ENCODE measurements at places on chromosomes 6 and 20.

- no peaks in the 10 kb centered on the region for H3K4me1 ChIP-seq
- no peak for DNase-seq
- H3K36me3 ChIP-seq = no peaks in the 10 kb centered on the region
- H3K27me3 ChIP-seq = peaks cover 10% of the 10 kb centered on the region
- no peak overlapping the region for H3K27ac ChIP-seq
- no peak overlapping the region for H3K4me3 ChIP-seq
Measured at GRCh38 chr20:13322198-13322597, 101.1 kb downstream of the ISM1 start.

GRCh38 chr6:136137008-136137692 lies 113.0 kb downstream of the MTFR2 start:
- no peak overlapping the region for H3K4me3 ChIP-seq
- H3K27ac ChIP-seq = no peak overlapping the region
- no peaks in the 10 kb centered on the region for H3K27me3 ChIP-seq
- H3K4me1 ChIP-seq = no peaks in the 10 kb centered on the region
- peak; percentile 72 for DNase-seq

GRCh38 chr20:7151676-7152470 lies 384.4 kb downstream of the BMP2 start:
- no peaks in the 10 kb centered on the region for H3K4me1 ChIP-seq
- H3K27ac ChIP-seq = no peak overlapping the region
- H3K36me3 ChIP-seq = no peaks in the 10 kb centered on the region

DNA sequence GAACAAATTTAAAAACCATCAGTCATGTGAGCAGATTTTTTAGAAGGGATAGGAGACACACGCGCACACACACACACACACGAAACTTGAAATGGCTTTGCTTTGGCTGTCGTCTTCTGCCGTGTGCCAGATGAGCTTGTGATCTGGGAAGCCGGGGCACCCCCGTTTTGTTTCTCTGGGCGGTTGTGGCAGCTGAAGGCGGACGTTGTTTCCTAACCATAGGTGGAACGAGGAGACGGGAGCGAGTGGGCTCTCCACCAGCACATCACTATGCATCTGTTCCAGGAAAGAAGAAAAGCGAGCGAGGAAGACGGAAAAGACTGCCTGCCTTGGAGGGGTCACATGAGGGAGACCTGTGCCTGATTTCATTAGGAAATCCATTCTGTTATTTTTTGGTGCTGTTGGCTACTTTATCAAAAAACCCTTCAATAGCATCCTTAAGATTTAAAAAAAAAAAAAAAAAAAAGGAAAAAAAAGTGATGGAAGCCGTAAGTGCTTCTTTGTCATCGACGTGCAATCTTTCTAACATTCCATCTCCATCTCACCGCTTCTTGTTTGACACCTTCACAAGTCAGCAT lies 142.1 kb downstream of the DTNBP1 start:
- H3K27ac ChIP-seq = no peak overlapping the region
- no peak for DNase-seq
- H3K36me3 ChIP-seq = peaks cover 66% of the 10 kb centered on the region
- no peaks in the 10 kb centered on the region for H3K4me1 ChIP-seq
- no peaks in the 10 kb centered on the region for H3K27me3 ChIP-seq
- no peak overlapping the region for H3K4me3 ChIP-seq

GRCh38 chr6:128305976-128306375 lies 214.4 kb downstream of the PTPRK start:
- H3K4me1 ChIP-seq = peaks cover 2% of the 10 kb centered on the region
- no peak overlapping the region for H3K27ac ChIP-seq
- DNase-seq = peak; percentile 45
- H3K27me3 ChIP-seq = no peaks in the 10 kb centered on the region
- no peaks in the 10 kb centered on the region for H3K36me3 ChIP-seq
- no peak overlapping the region for H3K4me3 ChIP-seq

DNA sequence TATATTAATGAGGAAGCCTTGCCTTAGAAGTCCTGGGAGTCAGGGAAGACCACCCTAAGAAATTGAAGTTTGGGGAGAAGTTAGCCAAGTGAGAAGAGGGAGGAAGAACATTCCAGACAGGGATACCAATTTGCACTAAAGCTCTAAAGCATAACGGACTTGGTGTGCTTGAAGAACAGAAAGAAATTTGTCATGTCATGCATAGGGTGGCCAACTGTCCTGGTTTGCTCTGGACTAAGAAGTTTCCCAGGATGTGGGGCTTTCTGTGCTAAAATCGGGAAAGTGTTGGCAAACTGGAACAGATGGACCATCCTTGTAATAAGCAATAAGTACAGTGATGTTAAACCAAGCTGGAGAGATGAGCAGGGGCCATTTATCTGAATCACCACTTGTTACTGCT lies 217.6 kb downstream of the ZNF217 start:
- H3K27ac ChIP-seq = no peak overlapping the region
- H3K4me1 ChIP-seq = no peaks in the 10 kb centered on the region
- no peak overlapping the region for H3K4me3 ChIP-seq
- H3K36me3 ChIP-seq = no peaks in the 10 kb centered on the region
- H3K27me3 ChIP-seq = no peaks in the 10 kb centered on the region
- DNase-seq = no peak

DNA sequence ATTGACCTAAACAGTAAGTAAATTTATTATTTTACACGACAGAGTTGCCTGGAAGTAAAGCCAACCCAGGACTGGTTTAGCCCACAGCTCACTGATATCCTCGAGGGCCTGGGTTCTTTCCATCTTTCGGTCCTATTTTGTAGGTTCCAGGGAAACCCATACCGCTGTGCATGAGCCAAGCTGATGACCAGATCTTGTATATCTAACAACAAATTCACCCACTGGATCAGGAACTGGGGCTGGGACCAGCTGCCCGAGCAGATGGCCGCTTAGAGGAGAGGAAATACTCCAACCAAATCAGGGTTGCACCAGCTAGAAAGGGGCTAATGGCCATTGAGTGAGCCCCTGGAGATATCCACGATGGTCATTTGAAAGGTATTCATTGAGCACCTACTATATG lies 139.2 kb downstream of the BACH2 start:
- no peak overlapping the region for H3K27ac ChIP-seq
- no peak overlapping the region for H3K4me3 ChIP-seq
- peaks cover 10% of the 10 kb centered on the region for H3K4me1 ChIP-seq
- DNase-seq = no peak
- H3K36me3 ChIP-seq = no peaks in the 10 kb centered on the region

GRCh38 chr6:48983377-48983776 lies 479.7 kb downstream of the MMUT start:
- H3K4me3 ChIP-seq = no peak overlapping the region
- peaks cover 1% of the 10 kb centered on the region for H3K4me1 ChIP-seq
- no peaks in the 10 kb centered on the region for H3K27me3 ChIP-seq
- no peak overlapping the region for H3K27ac ChIP-seq

- no peak overlapping the region for H3K4me3 ChIP-seq
- no peaks in the 10 kb centered on the region for H3K4me1 ChIP-seq
- no peak overlapping the region for H3K27ac ChIP-seq
- no peak for DNase-seq
- H3K27me3 ChIP-seq = no peaks in the 10 kb centered on the region
Measured at GRCh38 chr6:19349429-19349828, 487.7 kb upstream of the ID4 start.

GRCh38 chr6:166456395-166457156 lies 73.8 kb upstream of the MPC1 start:
- H3K4me1 ChIP-seq = no peaks in the 10 kb centered on the region
- H3K4me3 ChIP-seq = no peak overlapping the region
- no peak overlapping the region for H3K27ac ChIP-seq
- peaks cover 29% of the 10 kb centered on the region for H3K36me3 ChIP-seq

DNA sequence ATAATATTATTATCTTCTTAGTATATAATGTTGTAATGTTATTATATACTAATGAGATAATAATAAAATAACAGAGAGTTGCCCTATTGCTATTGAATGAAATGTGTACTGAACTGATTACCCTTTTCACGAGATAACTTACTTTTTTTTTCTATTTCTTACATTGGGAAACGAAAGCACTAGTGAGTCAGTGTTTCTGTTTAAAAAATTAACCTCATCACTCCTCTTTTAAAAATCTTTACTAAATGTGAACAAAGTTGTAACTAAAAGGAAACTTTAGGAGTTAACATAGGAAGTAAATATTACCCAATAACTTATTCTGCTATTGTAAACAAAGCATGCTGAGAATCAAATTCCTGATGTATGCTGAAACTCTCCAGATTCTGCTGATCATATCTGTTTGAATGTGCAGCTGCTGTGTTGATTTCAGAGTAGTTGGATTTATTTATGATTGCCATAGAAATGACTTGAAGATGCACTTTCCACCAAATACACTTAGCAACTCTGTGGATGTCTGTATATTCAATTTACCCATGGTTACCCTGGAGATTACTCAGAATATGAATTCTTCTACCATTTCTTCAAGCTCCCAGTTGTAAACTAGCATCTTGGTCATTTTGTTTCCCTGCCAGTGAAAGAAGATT lies 523.4 kb downstream of the TENT5A start:
- DNase-seq = peak; percentile 36
- H3K4me3 ChIP-seq = no peak overlapping the region
- no peaks in the 10 kb centered on the region for H3K27me3 ChIP-seq
- no peaks in the 10 kb centered on the region for H3K36me3 ChIP-seq

- peaks cover 22% of the 10 kb centered on the region for H3K4me1 ChIP-seq
- no peaks in the 10 kb centered on the region for H3K27me3 ChIP-seq
- H3K27ac ChIP-seq = 0 out of 2 replicates have a peak overlapping the region, but pooled peaks have one; percentile 27
Measured at GRCh38 chr20:4084096-4084495, 68.7 kb upstream of the RNF24 start.

GRCh38 chr6:88246654-88247053 lies 80.5 kb upstream of the CNR1 start:
- H3K27me3 ChIP-seq = no peaks in the 10 kb centered on the region
- no peaks in the 10 kb centered on the region for H3K4me1 ChIP-seq
- H3K27ac ChIP-seq = no peak overlapping the region
- no peak for DNase-seq
- H3K36me3 ChIP-seq = no peaks in the 10 kb centered on the region
- H3K4me3 ChIP-seq = no peak overlapping the region

DNA sequence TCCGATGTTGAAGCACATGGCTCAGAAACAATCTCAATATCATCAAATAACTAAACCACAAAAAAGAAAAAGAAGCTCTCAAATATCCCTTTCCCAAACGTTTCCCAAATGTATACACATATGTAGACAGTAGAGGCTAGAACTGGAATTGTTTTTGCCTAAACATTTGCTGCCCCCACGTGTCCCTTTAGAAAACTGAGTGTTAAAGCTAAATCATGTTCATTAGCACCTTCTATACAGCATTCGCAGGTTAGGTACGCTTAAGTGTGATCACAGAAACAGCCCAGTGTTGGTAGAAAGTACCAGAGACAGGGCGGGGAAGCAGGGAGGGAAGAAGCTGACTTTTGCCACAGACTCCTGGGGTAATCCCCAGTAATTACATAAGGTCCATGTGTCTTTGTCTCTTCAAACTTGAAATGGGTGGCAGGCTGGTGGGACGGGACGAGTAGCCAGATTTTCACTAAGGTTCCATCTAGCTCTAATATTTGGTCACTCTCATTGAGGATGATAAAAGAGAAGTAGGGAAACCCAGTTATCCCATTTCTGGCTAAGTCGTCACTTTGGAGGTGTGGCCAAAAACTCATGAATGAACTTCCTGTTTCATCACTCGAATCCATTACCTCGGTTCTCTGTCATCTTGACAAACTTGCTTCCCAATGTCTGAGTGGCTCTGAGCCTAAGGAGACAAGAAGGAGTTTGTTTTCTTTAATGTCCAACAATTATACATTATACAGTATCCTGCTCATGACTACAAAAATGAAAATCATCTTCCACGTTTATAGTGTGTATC lies 15.0 kb upstream of the TFAP2A start:
- H3K36me3 ChIP-seq = no peaks in the 10 kb centered on the region
- H3K27ac ChIP-seq = no peak overlapping the region
- DNase-seq = peak; percentile 52
- peaks cover 12% of the 10 kb centered on the region for H3K27me3 ChIP-seq

DNA sequence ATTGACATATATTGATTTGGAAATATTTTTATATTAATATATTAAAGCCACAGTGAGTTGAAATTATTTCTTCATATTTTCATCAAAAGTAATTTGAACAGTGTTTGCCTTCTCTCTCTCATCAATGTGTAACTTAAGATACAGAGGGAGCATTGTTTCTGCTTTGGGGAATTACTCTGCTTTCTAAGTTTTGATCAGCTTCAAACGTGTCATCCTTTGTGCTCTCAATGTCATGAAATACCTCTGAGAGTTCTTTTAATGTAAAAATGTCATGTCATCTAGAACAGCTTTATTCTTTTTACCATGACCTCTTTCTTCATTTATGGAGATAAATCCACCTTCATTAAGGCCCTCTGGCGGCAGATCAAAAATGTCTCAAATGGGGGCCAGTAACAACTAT lies 259.4 kb upstream of the STXBP5 start:
- no peak for DNase-seq
- no peak overlapping the region for H3K4me3 ChIP-seq
- H3K36me3 ChIP-seq = no peaks in the 10 kb centered on the region
- H3K4me1 ChIP-seq = no peaks in the 10 kb centered on the region
- no peaks in the 10 kb centered on the region for H3K27me3 ChIP-seq

DNA sequence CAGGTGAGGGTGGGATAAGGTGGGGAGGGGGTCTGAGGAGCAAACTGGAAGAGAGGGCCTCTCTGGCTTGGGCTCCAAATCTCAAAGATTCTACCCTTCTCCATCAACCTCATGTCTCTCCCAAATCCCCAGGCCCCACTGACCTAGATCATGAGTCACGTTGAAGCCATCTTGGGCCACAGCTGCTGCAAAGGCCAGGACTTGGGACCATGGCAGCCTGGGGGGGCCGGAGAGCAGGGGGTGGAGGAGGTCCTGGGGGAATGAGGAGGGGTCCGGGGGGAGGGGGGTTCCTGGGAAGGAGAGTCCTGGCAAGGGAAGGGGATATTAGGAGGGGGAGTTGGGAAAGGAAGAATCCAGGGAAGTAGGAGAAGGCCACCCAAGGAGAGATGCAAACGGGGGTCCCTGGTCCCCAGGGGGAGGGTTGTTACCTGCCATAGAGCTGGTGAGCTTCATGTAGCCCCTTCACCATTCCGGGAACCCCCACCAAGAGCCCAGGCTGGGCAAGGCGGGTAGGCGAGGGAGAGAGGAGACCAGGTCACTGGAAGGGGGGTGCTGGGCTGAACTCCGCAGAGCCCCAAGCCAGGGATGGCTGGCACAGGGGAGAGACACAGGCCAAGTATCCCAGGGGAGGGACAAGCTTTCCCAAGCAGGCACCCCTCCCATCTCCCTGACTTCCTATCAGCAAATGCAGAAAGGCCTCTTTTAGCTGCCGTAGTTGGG lies 12.7 kb downstream of the GGT7 start:
- peaks cover 35% of the 10 kb centered on the region for H3K36me3 ChIP-seq
- H3K4me3 ChIP-seq = no peak overlapping the region
- no peak overlapping the region for H3K27ac ChIP-seq
- no peaks in the 10 kb centered on the region for H3K4me1 ChIP-seq

DNA sequence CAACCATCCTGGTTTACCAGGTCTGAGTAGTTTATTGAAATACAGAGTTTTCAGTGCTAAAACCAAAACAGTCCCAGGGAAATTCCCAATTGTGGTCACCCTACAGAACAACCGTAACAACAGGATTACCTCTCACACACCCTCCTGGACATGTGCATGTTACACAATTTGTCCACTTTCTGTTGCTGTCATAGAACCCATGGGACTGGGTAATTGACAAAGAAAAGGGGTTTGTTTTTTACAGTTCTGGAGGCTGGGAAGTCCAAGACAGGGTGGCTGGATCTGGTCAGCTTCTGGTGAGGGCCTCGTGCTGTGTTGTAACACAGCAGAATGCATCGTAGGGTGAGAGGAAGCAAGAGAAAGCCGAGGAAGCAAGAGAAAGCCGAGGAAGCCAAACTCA lies 9.1 kb upstream of the ADA start:
- H3K27me3 ChIP-seq = peaks cover 41% of the 10 kb centered on the region
- DNase-seq = no peak
- H3K27ac ChIP-seq = no peak overlapping the region
- no peak overlapping the region for H3K4me3 ChIP-seq
- no peaks in the 10 kb centered on the region for H3K4me1 ChIP-seq

GRCh38 chr20:25865715-25866656 lies 169.3 kb upstream of the ZNF337 start:
- H3K4me1 ChIP-seq = no peaks in the 10 kb centered on the region
- no peaks in the 10 kb centered on the region for H3K36me3 ChIP-seq
- no peak overlapping the region for H3K27ac ChIP-seq
- H3K27me3 ChIP-seq = peaks cover 18% of the 10 kb centered on the region
- DNase-seq = peak; percentile 41
